HCT116 (cell line): ENCODE measurements at places on chromosomes 11 and 22.

DNA sequence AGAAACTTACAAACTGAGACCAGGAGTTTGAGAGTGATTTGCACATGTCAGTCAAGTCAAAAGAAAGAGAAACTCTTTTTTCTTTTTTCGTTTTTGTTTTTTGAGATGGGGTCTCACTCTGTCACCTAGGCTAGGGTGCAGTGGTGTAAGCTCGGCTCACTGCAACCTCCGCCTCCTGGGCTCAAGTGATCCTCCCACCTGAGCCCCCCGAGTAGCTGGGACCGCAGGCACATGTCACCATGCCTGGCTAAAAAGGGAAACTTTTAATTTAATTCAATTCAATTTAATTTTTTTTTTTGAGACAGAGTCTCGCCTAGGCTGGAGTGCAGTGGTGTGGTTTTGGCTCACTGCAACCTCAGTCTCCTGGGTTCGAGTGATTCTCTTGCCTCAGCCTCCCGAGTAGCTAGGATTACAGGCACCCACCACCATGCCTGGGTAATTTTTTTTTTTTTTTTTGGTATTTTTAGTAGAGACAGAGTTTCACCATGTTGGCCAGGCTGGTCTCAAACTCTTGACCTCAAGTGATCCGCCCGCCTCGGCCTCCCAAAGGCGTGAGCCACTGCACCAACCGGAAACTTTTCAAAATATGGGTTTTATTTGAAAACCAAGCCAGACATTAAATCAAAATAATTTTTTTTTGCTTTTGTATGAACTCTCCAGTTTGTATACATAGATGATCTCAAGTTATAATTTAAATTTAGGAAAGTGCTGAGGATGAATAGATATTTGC is 9.9 kb downstream of the UCP3 start:
- DNase-seq = no peak

- DNase-seq = no peak
Observed at GRCh38 chr11:69686452-69686851, 11.3 kb upstream of the LTO1 start.

DNA sequence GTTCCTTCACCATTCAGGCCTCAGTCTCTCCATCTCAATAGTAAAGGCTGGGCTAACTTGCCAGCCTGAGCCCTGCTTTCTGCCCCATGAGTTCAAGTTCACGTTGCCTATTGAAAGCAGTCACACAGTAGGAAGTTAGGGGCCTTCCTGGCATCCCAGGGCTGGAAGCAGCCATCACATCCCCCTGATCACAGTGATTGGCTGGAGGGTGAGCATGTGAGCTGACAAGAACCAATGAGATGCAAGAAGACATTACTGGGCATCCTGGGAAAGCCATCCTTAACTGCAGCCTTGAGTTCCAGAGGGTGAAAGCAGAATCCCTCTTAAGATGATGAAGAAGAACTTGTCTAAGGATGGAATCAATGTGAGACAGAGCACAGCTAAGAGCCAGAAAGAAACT is 29.1 kb downstream of the IRAG1 start:
- no peak for DNase-seq

DNA sequence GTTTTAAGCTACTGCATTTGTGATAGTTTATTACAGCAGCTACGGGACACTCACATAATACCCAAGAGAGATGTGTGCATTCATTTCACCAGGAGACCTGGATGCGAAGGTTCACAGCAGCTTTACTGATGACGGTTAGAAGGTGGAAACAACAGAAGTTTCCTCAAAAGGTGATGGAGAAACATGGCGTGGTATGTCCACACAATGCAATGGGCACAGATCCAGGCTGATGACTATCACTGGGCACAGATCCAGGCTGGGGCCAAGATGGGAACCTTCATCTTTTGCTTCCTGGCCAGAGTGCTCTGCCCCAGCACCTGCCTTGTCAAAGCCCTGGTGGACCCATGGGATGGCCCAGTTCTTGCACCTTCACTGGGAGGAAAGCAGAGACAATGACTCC is 30.6 kb upstream of the RFPL3 start:
- no peak for DNase-seq

DNA sequence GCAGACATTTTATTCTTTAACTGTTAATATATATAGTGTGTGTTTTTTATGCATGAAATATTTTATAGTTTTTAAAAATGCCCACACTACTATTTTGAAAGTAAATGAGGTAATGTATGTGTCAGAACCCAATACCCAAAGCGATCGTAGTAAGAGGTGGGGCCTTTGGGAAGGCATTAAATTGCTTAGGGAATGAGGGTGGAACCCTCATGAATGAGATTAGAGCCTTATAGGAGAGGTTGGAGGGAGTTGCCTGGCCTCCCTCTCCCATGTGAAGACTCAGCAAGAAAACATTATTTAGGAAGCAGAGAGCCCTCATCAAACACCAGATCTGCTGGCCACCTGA is 11.1 kb downstream of the KLHL35 start:
- DNase-seq = no peak

- DNase-seq = peak; percentile 86
Observed at GRCh38 chr11:10488121-10488933, 33.3 kb downstream of the AMPD3 start.

DNA sequence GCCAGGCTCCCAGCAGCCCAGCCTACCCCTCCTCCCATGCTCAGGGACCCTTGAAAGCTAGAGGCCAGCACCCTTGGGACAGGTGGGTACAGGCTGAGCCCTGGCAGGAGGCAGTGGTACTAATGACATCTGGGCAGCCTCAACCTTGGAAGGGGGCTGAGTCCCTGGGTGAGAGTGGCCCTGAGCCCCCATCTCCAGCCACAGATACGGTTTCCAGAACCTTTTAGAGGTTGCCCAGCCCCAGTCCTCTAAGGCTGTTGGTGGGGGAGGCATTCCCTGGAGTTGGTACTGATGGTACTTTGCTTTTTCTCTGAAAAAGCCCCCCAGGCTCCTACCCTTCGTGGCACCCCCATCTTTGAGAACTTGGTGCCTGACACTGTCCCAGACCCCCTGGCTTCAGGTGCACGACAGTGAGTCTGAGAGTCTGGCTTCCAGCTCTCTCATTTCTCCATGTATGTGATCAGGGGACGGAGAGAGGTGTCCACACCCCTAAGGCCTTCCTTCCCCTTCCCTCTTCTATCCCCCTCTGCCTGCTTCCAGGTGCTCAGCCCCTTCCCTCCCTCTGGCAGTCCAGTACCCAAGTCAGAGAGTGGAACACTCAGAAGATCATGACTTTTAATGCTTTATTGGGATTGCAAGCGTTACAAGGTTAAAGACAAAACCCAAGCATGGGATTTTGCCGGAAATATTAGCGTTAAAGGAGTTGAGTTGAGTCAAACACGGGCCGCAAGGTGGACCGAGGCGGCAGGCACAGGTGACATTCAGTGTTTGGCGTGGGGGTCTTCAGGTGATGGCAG is 10.5 kb downstream of the IGF2 start:
- no peak for DNase-seq

GRCh38 chr11:65791719-65792213 is 4.9 kb downstream of the OVOL1 start:
- DNase-seq = no peak

- no peak for DNase-seq
Observed at GRCh38 chr11:2097356-2097997, 41.7 kb downstream of the IGF2 start.

DNA sequence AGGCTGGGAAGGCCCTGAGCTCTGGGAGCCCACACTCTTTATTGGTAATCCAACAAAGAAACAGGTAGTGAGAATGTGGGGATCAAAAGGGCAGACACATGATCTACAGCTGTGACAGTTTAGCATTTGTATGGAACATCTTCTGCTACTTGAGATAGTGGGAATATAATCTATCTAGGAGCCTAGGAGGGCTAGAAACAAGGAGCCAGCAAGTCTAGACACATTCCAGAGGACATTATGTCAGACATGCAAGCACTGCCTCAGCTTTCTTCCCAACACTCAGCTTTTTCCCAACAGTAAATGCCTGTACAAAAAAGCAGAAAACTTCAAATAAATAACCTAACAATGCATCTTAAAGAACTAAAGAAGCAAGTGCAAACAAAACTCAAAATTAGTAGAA is 1150.6 kb upstream of the RAG2 start:
- no peak for DNase-seq
